ENCODE measurements at places on chromosomes 3 and 15. TPM values are rescaled to one million over a fixed set of nuclear protein-coding genes. Genes with fewer than 3 reads are reported as not detected.

DNA sequence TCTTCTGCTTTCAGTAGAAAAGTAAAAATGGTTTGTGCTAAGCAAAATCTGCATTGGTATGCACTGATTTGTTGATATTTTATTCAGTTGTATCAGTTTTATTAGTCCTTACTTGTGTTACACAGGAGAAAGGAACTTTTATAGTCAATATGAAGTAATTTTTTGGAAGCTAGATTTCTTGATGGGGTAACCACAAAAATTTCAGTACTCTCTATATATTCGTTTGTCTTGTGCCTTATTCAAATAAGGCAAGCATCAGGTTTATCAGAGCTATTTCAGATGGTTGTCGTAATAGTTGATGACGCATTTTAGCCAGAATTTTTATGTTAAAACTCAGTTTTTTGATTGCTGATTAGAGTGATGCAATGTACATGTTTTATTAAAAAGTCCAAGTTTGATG, 50.7 kb upstream of the NIPA1 start:
- no peak for DNase-seq

GOLGA8H gene
- not detected for total RNA-seq

DNA sequence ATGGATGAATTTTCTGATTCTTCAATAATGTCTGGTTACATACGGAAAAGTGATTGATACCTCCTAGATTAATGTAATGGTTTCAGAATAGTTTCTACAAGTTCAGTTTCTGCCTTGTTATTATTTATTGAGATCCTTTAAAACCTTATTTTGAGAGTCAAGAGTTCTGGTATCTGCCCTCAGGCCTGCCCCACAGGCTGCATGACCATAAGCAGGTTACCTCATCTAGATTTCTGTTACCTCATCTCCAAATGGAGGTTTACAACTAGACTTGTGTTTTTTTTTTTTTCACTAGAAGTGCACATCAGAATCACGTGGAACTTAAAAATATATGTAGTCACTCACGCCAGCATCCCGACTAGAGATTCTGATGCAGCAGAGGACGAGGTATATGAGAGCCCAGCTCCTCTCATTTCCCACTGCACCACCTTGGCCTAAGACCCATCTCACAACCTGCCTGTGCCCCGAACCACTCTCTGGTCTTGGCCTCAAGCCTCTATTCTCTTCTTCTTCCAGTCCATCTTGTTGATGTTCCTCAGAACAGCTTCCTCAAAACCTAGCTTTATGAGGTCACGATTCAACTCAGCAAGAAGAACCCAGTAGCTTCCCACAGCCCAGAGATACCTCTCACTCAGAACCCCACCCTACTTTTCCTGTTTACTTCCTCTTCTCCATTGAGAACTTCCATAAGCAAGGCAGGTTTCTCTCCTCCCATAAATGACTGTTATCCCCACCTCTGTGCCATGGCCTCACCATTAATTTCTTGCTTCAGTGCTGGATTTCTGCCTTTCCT, 353.4 kb downstream of the CHST2 start:
- DNase-seq = no peak

GOLGA6L9 gene
- 3.4 TPM for total RNA-seq

DNA sequence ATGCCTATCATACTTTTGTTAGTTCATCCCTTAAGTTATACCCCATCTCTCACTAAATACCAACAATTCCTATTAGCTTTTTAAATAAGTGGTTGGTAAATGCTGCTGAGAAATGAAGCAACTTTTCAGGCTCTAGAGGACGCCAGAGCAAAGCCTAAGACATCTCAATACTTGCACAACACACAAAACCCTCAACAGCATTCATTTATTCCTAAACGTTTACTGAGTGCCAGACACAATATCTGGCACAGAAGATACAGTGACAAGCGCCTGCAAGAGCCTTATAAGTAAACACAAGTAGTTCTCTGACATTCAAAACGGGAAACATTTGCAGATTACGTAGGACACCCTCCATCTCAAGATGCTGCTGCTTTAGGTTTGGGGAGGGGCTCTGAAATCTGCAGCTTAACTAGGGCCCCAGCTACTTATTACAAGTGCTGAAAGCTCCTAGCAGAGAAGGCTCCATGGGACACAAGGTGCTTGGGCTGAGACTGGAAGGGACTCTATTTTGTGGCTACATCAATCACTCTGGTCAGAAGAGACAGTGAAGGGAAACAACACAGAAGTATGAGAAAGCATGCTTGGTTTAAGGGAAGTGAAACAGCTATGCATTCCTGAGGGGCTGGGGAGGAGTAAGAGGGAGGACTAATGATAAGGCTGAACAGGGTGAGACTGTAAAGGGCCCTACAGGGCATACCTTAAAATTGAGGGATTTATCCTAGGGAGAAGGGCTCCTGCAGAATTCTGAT, 311.3 kb downstream of the PLCL2 start:
- DNase-seq = no peak

IRAK2 gene
- 23.3 TPM for total RNA-seq

DNA sequence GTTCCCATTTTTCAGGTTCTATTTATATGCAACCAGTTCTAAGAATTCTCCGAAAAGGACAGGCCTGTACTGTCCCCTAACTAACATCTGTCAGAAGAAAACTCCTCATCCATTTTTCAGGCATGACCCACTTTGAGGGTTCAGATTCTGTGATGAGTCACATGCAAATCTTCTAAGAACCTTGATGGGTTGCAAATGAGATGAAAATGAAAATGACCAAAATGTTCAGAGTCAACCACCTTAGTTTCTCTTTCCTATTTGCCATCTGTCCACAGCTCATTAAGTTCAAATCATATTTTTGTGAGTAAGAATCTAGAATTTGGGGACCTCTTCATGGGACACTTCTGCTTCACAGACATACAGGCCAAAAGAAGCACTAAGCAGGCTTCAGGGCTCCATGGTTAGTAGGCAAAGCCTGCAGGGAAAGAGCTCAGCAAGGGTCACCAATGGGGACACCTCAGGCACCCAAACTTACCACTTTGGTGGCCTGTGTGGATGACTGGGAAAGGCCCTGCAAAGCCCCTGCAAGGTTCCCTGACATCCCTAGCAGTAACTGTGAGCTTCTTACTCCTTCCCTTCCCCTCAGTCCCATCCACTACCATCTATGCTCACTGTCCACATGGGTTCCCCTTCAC, 122.0 kb downstream of the WDR76 start:
- DNase-seq = no peak

DNA sequence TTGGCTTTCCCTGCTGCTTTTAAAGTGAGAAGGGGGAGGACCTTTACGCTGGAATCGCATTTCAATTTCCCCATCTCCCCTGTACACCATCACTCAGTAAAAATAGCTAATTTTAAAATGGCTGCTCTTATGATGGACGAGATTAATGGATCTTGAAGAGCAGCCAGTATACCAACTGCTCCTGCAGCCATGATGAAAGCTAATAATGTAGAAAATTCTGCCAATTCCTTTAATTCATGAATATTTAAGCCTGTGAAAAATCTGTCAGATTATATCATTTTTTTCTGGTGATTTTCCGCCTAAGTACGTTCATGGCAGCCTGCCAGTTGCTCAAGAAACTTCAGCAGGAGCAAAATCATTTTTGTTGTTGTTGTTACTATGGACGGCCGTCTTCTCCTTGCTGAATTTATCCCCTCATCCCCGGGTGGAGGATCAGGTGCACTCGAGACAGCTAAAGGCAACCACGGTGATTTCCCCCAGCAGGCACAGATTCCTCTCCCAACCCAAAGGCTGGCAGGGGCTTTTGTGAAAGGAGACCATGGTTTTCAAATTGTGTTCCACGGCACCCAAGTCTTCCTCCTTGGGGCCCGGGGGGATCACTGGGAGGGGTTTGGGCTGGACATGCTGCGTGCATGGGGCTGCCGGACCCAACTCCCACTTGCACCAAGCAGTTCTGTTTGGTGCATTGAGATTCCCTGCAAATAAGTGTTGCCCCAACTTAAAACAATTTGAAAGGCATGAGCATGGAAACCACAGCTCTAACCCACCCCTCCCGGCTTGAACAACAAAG, 289.6 kb downstream of the UACA start:
- no peak for DNase-seq

IL16 gene
- total RNA-seq = 5.5 TPM

- DNase-seq = no peak
These were observed 134.3 kb downstream of the GADL1 start for GRCh38 chr3:30760040-30760695.

DNA sequence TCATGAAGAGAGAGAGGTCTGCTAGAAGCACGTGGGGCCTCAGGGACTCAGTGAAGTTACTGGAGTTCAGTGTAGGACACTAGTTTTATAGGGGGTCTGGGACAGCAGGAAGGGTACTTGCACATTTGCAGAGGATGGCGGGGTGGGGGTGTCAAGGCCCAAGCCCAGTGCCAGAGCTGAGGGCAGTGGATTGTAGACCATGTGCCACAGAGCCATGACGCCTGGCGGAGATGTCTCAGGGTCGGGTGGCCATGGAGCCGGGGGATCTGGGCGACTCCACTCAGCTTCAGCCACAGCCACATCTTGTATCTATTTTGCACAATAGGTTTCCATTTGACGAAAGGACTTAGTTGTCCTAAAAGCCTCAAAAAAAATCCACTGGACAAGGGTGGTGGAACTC, 50.4 kb upstream of the RGMA start:
- no peak for DNase-seq

- no peak for DNase-seq
These were observed 218.0 kb upstream of the ROBO1 start for GRCh38 chr3:79985816-79986215.

DNA sequence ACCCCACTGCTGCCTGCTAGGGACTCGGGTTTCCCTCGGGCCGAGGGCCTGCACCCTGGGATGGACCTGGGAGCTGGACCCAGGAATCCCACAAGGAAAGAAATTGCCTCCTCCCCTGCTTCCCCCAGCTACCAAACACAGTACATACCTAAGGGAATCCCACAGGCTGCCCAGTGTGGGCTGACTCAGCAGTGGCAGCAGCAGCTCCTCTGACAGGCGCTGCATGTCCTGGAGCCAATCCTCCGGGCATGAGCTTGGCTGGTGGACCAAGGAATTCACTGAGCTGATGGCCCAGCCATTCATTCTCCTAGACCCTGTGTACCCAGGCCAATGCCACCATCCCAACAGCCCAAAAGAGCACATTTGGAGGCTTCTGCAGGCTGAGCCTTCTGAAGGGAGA, 9.5 kb upstream of the LTK start:
- no peak for DNase-seq
